ENCODE measurements at places on chromosomes 4 and X.

DNA sequence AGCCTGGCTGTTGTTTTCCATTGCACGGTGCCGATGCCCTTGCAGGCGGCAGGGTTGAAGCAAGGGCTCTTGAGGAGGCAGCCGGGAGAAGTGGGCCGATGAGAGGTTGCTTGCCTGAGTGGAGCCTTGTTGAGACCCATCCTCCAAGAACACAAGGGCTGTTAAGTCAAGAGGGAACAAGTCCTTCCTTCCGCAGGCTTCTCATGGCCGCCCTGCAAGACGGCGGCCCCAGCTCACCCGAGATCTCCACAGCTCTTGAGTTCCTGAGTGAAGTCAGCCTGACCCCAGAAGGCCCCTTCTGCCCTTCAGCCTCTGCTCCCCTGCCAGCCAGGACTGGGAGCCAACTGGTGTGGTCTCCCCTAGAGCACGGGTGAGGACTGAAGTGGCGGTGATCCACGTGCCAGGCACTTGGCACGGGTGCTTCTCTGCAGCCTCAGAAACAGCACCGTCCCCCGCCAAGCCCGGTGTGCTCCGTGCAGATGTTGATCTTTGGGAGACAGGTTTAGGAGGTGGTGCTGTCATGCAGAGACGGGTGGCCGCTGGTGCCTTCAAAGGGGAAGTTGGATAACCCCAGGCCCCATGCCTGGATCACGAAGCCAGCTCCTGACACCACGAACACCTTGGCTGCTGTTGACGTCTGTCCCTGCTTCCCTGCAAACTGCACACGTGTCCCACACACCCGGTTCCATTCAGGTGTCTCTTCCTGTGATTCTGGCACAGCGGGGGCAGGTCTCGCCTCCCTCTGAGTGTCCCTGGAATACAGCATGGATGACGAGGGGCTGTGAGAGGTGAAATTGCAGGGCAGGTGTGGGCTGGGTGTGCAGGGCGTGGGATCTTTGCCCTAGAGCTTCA lies 164.4 kb upstream of the PSAPL1 start:
- H3K27ac ChIP-seq = no peak overlapping the region
- no peak overlapping the region for H3K4me3 ChIP-seq
- peaks cover 21% of the 10 kb centered on the region for H3K27me3 ChIP-seq

DNA sequence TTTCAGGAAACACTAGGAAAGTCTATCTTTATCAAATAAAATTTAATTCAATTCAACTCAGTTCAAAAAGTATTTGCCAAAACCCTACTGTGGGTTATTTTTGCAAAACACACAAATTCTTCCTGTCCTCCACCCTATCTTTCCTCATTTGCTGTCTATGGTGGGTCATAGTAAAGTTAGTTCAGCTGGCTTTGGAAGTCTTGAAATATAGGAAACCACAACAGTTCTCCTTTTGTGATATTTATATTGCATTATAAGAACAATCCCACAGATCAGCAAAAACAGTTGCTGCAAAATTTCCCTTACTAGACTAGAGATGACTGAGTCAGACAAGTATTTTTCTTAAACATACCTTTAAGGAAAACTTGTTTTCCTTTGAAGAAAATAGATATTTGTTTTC lies 22.2 kb downstream of the CYBB start:
- H3K27ac ChIP-seq = no peak overlapping the region
- H3K4me3 ChIP-seq = no peak overlapping the region
- no peaks in the 10 kb centered on the region for H3K27me3 ChIP-seq
- no peak for DNase-seq
- H3K4me1 ChIP-seq = peaks cover 4% of the 10 kb centered on the region

GRCh38 chrX:2875798-2876399 lies 47.2 kb downstream of the GYG2 start:
- no peaks in the 10 kb centered on the region for H3K36me3 ChIP-seq
- no peaks in the 10 kb centered on the region for H3K27me3 ChIP-seq
- H3K27ac ChIP-seq = no peak overlapping the region

- no peak overlapping the region for H3K27ac ChIP-seq
- no peaks in the 10 kb centered on the region for H3K27me3 ChIP-seq
- H3K4me3 ChIP-seq = no peak overlapping the region
These were observed 158.2 kb upstream of the DDIT4L start for GRCh38 chr4:100348473-100348872.

DNA sequence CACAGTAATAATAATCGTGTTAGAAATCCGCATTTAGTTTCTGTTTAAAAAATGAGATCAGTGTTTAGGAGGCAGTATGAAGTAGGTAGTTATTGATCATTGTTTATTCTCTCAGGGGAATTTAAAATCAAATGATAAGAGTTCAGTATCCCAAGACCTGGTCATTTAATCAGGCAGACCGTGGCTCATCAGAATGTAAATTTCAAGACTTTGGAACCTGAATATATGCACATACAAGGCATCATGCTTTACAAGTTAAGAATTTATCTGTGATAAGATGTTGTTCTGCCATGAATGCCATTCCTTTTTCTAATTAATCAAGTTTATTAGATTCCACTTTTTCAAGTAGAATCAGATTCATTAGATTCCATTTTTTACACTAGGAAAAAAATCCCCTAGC lies 133.5 kb upstream of the MAOA start:
- no peaks in the 10 kb centered on the region for H3K4me1 ChIP-seq
- no peak overlapping the region for H3K4me3 ChIP-seq
- no peaks in the 10 kb centered on the region for H3K27me3 ChIP-seq
- H3K27ac ChIP-seq = no peak overlapping the region
- no peaks in the 10 kb centered on the region for H3K36me3 ChIP-seq
- DNase-seq = no peak

DNA sequence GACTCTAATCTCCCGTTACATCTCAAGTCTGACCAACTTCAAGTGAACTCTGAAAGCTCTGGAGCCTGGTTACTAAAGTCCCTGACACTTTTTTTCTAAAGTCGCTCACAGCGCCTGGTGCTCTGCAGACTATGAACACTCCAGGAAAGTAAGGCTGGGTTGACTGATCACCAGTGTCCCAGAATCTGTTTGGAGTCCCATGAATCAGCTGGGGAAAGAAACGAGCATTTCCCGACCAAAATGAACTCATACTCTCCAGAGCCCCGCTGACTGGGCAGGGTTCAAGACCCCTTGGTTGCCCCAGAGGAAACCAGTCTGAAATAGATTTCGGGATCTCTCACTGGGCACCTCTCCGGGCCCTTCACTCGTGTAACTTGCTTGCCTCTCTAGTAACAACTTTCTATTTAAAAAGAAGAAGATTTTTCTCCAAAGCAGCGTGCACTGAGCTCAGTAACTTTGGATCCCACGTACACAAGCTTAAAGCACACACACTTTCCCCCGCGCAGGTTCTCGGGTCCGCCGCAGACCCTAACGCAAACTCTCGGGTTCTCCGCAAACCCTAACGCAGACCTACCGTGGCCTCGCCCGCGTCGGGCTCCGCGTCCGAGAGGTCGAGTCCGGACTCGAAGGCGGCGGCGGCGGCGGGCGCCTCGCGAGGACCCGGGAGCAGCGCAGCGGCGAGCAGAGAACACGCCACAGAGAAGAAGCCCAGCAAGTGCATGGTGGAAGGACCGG lies 964 bp downstream of the VEGFC start:
- H3K27me3 ChIP-seq = peaks cover 16% of the 10 kb centered on the region
- H3K4me1 ChIP-seq = no peaks in the 10 kb centered on the region
- DNase-seq = no peak
- no peak overlapping the region for H3K27ac ChIP-seq

DNA sequence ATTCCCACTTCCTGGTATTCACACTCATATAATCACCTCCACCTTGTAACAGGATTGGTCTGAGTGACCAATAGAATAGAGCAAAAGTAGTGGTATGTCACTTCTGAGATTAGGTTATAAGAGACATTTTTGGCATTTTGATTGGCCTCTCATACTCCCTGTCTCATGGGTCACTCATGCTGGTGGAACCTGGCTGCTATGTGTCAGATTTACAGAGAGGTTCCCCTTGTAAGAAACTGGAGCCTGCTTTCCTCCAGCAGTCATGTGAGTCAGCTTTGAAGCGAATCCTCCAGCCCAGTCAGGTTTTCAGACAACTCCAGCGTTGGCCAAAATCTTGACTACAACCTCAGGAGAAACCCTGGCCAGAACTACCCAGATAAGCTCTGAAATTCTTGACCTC lies 2.6 kb upstream of the OTUD4 start:
- H3K4me1 ChIP-seq = peaks cover 11% of the 10 kb centered on the region
- no peak for DNase-seq
- H3K36me3 ChIP-seq = no peaks in the 10 kb centered on the region
- H3K4me3 ChIP-seq = no peak overlapping the region

- no peaks in the 10 kb centered on the region for H3K27me3 ChIP-seq
- no peak for DNase-seq
- no peaks in the 10 kb centered on the region for H3K4me1 ChIP-seq
- no peak overlapping the region for H3K27ac ChIP-seq
These were observed 46.4 kb downstream of the PTPN13 start for GRCh38 chr4:86640469-86640868.

DNA sequence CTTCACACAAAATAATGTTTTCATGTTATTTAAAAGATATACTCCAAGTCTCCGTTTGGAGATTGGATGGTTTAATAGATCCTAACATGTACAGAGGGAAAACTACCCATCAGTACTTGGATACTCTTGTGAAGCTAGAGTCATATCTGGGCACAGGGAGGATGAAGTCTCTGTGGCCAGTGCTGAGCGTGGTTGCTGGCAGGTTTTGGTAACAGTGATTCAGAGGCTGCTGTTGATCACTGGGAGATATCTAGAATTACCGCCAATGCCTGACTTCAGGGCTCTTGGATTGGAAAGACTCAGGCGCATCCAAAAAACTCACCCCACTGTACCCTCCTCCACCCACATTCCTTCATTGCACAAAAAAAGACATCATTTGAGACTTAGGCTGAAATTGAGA lies 107.2 kb upstream of the PGRMC2 start:
- no peaks in the 10 kb centered on the region for H3K4me1 ChIP-seq
- H3K36me3 ChIP-seq = no peaks in the 10 kb centered on the region
- H3K27me3 ChIP-seq = no peaks in the 10 kb centered on the region
- no peak overlapping the region for H3K27ac ChIP-seq
- no peak for DNase-seq

DNA sequence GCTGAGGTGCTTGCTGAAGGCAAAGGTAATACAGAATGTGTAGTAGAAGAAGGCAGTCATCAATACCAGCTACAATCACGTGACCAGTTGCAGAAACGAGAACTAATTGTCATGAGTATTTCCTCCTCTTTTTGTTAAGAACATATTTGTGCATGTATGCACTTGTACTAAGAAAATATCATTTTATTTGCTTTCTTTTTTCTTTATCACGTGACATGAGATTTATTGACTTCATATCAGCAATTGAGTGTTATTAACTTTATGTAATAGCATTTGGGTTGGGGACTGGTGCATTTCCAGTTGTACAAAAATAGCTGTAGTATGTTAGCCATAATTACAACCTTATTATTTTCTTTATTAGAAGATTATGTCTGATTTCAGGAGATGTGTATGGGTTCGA lies 90.0 kb downstream of the MAGEE1 start:
- no peak overlapping the region for H3K27ac ChIP-seq
- no peak overlapping the region for H3K4me3 ChIP-seq
- no peaks in the 10 kb centered on the region for H3K4me1 ChIP-seq
- DNase-seq = no peak
- no peaks in the 10 kb centered on the region for H3K36me3 ChIP-seq
- H3K27me3 ChIP-seq = no peaks in the 10 kb centered on the region

- H3K27ac ChIP-seq = no peak overlapping the region
- no peak for DNase-seq
- H3K36me3 ChIP-seq = no peaks in the 10 kb centered on the region
- no peak overlapping the region for H3K4me3 ChIP-seq
These were observed 139.9 kb upstream of the USP9X start for GRCh38 chrX:40945361-40945713.

DNA sequence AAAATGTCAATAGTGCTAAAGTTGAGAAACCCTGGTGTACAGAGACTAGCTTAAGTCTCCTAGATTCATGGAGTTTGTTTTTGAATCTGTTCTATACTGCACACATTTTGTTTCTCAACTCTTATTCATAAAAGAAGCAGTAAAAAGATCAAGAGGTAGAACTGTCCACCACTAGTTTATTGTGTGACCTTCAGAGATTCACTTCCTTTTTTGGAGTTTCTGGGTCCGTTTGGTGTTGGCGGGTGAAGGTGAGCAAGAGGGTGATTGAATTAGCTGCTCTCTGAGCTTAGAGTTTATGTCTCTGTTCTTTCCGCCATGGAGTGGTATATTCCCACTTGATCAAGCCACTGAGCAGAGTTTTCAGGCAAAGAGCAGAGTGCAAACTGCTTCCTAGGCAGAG lies 21.4 kb upstream of the PLAC1 start:
- H3K4me1 ChIP-seq = no peaks in the 10 kb centered on the region
- DNase-seq = no peak
- no peaks in the 10 kb centered on the region for H3K27me3 ChIP-seq
- no peaks in the 10 kb centered on the region for H3K36me3 ChIP-seq
- no peak overlapping the region for H3K27ac ChIP-seq

DNA sequence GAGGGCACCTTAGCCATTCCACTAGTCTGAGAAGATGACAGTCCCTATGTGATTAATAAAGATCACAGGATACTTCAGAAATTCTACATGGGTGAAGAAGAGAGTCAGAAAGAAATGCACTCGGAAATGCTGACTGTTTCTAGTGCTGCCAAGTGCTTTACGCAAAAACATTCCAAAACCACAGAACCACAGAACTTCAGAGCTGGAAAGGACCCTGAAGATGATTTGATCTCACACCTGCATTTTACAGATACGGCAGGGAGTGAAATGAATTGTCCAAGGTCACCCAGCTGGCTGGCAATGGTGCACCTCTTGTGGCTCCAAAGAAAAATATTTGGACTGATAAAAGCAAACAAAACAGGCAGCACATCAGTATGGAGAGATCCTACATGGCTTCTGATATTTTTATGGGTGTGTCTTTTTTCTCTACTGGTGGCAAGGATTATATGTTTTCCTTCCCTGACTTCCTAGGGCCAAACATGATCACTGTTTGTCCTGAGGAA lies 115.9 kb downstream of the MAML3 start:
- no peak overlapping the region for H3K4me3 ChIP-seq
- no peak for DNase-seq
- no peaks in the 10 kb centered on the region for H3K36me3 ChIP-seq
- peaks cover 7% of the 10 kb centered on the region for H3K4me1 ChIP-seq
- H3K27me3 ChIP-seq = no peaks in the 10 kb centered on the region

GRCh38 chrX:53768451-53768850 lies 81.9 kb upstream of the HUWE1 start:
- DNase-seq = no peak
- H3K27me3 ChIP-seq = no peaks in the 10 kb centered on the region
- no peaks in the 10 kb centered on the region for H3K4me1 ChIP-seq
- H3K27ac ChIP-seq = no peak overlapping the region
- no peaks in the 10 kb centered on the region for H3K36me3 ChIP-seq
- no peak overlapping the region for H3K4me3 ChIP-seq

- no peaks in the 10 kb centered on the region for H3K4me1 ChIP-seq
- DNase-seq = no peak
- H3K27ac ChIP-seq = no peak overlapping the region
These were observed 61.6 kb downstream of the KIT start for GRCh38 chr4:54719378-54719777.

GRCh38 chr4:186472948-186473347 lies 82.4 kb downstream of the MTNR1A start:
- H3K36me3 ChIP-seq = no peaks in the 10 kb centered on the region
- no peak for DNase-seq
- no peaks in the 10 kb centered on the region for H3K4me1 ChIP-seq
- H3K27ac ChIP-seq = no peak overlapping the region

Measured in T-cell (primary cell).